ENCODE measurements at places on chromosomes 4 and X.

DNA sequence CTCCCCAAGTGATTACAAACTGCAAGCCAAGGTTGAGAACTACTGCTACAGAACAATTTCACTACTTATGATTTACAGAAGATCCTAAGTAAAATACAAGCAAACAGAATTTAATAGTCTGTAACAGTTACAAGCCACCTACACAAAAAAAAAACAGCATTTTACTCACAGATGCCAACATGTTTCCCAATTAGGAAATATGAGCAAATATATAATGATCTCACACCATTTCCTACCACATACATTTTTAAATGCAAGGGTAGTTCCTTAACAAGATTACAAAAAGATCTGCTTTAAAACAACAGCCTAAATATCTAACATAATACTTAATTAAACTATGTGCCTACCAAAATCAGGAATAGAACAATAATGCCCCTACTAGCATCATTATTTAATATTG, 63.4 kb downstream of the EFHC2 start:
- no peak for DNase-seq

GRCh38 chr4:3345384-3345783, 52.6 kb downstream of the RGS12 start:
- DNase-seq: no peak

GRCh38 chrX:15789979-15790768, at the start of gene ZRSR2:
TSS of gene ZRSR2 (plus strand) at chrX:15790484. CDS start at chrX:15790496, 12 bp downstream.
- peak; percentile 78 for DNase-seq

DNA sequence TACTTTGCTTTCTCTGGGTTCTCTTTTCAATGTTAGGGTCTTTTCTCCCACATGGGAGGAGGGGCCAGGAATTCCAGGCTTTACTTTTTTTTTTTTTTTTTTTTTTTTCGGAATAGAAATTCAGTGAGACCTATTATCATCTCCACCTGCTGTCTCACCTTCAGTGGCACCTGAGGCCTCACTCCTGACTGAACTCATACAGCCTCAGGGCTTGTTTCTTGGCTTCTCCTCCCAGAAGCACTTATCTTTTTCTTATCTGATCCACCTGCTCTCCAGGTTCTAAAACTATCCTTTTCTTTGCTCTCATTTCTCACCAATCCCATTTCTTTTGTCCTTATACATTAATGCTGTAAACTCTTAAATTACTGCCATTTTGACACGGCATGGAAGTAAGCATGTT, 117.3 kb upstream of the PPP3CA start:
- no peak for DNase-seq

DNA sequence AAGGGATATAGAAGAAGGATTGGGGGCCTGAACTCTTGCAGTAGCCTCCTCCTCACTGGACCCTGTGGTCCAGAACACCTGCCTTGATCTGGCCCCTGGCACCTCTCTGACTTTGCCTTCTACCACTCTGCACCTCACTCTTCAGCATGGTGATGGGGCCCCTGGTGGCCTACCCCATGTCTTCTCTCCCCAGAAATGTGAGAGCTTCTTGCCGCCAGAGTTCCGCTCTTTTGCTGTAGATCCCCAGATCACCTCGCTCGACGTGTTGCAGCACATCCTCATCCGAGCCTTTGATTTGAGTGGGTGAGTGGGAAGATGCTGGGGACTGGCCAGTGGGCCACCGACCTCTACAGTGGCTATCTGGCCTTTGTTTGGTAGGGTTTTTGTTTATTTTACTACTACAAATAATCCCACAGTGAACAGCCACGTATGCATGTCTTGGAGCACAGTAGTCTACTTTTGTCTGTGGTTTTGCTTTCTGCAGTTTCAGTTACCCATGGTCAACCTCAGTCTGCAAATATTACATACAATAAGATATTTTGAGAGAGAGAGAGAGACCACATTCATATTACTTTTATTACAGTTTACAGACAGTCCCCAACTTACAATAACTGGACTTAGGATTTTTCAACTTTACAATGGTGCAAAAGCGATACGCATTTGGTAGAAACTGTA, 1.8 kb downstream of the TBC1D25 start:
- DNase-seq: no peak

DNA sequence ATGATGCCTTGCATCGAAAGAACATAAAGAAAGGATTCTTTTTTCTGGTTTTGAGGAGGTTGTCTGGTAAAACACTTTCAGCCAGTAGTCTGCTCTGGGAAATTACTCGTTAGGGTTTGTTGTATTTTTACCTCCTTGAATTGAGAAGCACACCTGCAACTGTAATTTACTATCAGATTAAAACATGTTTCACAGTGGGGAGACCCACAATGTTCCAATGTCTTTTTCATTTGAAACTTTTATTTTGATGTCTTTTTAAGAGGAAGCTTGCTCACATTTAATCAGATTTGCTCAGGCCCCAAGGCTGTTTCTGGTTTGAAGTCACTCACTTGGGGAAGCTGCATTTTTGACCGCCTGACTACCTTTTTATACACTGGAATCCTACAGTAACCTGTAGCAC, 12.0 kb downstream of the TMEM154 start:
- DNase-seq: no peak

DNA sequence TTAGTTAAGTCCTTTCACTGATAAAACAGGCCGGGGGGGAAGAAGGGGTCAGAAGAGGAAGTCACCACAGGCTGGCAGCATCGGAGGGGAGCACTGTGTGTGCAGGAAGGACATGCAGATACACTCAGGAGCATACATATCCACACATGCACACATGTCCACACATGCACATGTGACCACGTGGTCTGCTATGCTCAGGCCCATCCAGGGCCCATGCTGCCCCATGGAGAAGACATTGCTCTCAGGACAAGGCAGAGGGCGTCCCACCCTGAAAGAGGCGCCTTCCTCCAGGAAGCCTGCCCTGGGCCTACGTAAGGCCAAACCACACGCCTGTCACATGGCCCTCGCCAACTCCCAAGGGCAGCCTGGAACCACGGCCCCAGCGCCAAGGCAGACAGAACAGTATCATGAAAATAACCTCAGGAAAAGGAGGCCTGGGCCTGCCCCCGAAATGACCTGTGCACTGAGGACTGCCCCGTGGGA, 15.8 kb downstream of the WDR1 start:
- DNase-seq: no peak

GRCh38 chrX:67353651-67354370, 190.0 kb upstream of the AR start:
- DNase-seq: no peak

DNA sequence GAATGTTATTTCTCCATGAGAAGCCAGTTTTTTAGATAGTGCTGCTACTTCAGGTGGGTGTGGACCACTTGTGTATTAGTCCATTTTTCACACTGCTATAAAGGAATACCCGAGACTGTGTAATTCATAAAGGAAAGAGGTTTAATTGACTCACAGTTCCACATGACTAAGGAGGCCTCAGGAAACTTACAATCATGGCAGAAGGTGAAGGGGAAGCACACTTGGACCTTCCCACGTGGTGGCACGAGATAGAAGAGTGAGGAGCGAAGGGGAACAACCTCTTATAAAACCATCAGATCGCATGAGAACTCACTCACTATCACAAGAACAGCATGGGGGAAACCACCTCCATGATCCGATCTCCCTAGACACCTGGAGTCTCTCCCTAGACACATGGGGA, 3.4 kb upstream of the PPID start:
- no peak for DNase-seq

DNA sequence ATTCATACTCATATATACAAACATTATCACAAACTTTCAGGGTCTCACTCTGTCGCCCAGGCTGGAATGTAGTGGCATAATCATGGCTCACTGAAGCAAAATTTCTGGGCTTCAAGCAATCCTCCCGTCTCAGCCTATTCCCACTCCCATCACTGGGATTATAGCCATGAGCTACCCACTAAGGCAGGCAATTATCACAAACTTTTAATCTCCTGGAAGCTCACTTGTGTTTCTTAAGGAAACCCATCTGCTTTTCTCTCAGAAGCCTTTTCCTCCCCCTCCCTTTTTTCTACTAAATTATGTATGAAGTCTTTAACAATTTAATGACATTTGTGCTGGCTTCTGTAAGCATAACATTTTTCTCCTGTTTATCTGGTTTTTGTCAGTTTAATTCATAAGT, 170.5 kb downstream of the AREG start:
- DNase-seq: no peak

GRCh38 chr4:137129441-137129840, 402.9 kb downstream of the PCDH18 start:
- DNase-seq: no peak

DNA sequence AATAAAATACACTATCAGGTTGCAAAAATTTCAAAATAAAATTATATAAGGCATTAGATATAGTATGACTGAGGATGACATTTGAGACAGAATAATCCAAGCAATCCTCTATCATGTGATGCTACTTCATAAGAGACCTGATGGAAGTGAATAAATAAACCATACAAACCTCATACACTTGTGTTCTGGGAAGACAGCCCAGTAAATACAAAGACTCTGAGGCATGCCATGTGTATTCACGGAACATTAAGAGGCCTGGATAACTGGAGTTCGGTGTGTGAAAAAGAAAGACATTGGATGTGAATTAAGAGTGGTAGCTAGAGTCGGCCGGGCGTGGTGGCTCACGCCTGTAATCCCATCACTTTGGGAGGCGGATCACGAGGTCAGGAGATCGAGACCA, 364.2 kb downstream of the ADAM29 start:
- no peak for DNase-seq

GRCh38 chr4:17168571-17168970, 270.1 kb upstream of the LDB2 start:
- DNase-seq: no peak

DNA sequence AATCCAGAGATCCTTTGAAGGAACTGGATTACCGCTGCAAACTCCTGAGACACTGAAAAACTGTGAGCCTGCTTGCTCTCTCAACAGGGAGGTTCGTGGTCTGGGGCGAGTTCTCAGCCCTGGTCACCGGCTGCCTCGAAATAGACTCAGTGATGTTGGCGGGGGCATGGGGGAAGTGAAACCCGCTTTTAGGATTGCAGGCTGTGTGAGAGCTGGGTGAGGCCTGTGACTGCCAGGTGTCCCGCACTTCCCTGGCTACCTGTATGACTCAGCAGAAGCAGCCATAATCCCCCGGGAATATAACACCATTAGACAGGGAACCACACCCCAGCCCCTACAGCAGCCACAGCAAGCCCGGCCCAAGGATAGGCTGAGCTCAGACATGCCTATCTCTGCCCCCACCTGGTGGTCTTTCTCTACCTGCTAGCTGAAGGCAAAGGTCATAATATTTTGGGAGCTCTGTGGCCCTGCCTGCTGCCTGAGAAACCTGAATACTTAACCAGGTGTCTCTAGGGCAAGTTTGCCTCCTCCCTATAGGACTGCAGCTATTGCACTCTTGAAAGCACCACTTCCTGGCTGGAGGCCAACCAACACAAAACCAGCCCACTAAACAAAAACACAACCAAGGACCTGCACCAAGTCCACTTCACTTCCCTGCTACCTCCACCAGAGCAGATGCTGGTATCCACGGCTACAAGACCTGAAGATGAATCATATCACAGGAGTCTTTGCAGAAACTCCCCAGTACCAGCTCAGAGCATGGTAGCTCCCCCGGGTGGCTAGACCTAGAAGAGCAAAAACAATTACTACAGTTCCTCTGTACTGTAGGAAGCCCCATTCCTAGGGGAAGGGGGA, 202.0 kb downstream of the RRAGB start:
- no peak for DNase-seq

DNA sequence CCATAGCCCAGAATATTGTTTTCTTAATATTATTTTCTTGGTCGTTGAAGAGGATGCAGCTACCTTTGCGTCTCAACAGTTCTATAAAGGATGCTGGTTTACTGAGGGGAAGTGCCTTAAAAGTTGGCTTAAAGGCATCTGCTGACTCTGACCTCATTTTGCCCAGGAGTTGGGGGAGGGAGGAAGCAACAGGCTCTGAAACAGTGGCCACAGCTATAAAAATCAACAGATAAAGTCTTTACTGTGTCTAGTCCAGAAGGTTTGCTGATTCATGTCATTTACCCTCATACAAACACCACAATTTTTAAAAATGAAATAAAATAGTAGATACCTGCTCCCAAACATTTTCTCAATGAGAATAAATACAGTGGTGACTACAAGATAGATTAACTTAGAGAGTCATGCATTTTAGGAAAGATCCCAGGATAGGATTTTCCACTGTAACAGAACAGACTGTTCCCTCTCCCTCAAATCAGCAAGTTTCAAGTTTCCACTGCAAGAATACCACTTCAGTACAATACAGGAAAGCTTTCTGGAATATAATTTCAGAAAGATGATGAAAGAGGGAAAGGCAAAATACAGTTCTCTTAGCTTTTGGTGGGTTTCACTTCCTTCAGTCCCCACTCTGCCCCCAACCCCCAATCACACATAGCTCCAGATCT, 1.9 kb downstream of the PHKA1 start:
- no peak for DNase-seq

DNA sequence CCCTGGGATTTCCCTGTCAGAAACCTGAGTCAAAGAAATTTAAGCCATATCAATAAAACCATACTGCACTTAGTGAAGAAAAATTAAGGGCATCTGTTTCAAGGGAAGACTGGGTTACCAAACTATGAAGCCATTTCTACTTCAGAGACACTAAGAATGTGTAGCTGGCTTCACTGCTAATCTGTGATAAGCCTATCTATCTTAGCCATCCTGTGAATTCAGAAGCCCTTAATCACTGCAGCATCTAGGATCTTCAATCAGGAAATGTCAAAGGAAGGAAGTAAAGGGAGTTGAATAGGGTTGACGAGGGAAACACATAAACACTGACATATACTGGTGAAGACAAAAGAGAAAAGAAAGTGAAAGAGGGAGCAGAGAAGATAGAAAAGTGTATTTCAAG, 777.6 kb upstream of the DIAPH2 start:
- no peak for DNase-seq

DNA sequence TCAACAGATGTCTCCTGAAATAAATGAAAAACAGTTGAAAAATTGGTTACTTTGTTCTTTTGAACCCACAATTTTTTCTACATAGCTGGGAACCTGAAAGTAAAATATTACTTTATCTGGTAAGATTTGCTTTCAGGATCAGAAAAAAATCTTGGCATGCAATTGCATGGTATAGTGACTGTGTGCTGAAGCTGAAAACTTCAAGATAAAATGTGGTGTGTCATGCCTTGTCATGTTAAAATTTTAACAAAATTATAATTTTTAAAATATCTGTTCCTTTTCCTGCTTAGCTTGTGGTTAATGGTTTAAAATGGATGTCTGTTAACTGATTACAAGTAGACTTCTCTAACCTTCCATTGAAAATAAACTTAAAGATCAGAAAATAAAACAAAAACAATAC, 904.8 kb downstream of the PDHA2 start:
- no peak for DNase-seq

DNA sequence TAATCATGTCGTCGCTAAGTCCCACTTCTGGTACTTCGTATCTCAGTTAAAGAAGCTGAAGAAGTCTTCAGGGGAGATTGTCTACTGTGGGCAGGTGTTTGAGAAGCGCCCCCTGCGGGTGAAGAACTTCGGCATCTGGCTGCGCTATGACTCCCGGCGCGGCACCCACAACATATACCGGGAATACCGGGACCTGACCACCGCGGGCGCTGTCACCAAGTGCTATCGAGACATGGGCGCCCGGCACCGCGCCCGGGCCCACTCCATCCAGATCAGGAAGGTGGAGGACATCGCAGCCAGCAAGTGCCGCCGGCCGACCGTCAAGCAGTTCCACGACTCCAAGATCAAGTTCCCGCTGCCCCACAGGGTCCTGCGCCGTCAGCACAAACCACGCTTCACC, 11.3 kb downstream of the PNCK start:
- DNase-seq: peak; percentile 27

- no peak for DNase-seq
These were observed 59.1 kb downstream of the SPATA18 start for GRCh38 chr4:52110171-52110570.

GRCh38 chr4:158652920-158653319, 18.8 kb downstream of the C4orf46 start:
- no peak for DNase-seq

GRCh38 chr4:168588916-168589531, 92.2 kb downstream of the PALLD start:
- DNase-seq: no peak

Measured in progenitor cell of endocrine pancreas (in vitro differentiated cells).